ENCODE measurements at places on chromosomes 11 and 22. TPM values are rescaled to one million over a fixed set of nuclear protein-coding genes. Genes with fewer than 3 reads are reported as not detected.

The FAM83F gene
- total RNA-seq = under 0.01 TPM

The C1QTNF6 gene
- total RNA-seq = 0.45 TPM

The NAV2 gene
- 92.4 TPM for total RNA-seq

The LMO2 gene
- total RNA-seq = not detected

The FAM227A gene
- 39.1 TPM for total RNA-seq

The MICALL1 gene
- total RNA-seq = 112 TPM

The TBX1 gene
- not detected for total RNA-seq

The INPP5J gene
- total RNA-seq = 9.6 TPM

The THY1 gene
- 12.5 TPM for total RNA-seq

The OR10A2 gene
- not detected for total RNA-seq

The GRK3 gene
- total RNA-seq = 13.0 TPM

The MMP13 gene
- not detected for total RNA-seq

The MUC5B gene
- 5.8 TPM for total RNA-seq

The PISD gene
- total RNA-seq = 56.2 TPM

The TMEM138 gene
- 190 TPM for total RNA-seq

The RFPL1 gene
- not detected for total RNA-seq

The NXPE4 gene
- total RNA-seq = not detected

DNA sequence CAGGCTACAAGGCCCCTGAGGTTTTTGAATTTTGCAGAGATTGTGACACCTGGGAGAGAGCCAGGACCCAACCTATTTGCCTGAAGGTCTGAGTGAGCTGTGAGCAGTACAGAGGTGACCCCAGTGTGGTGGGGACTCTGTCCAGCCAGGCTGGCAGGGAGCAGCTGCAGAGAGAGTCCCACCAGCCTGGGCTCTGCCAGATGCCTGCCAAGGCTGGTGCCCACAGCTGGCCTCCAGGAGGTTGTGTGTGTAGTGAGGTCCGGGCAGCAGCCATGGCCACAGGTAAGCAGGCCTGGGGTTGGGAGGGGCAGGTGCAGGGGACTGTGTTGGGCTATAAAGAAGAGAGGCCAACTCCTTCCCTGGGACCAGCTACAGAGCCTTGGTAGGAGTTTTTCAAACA, 144.8 kb downstream of the CRYBB2 start:
- DNase-seq = no peak

DNA sequence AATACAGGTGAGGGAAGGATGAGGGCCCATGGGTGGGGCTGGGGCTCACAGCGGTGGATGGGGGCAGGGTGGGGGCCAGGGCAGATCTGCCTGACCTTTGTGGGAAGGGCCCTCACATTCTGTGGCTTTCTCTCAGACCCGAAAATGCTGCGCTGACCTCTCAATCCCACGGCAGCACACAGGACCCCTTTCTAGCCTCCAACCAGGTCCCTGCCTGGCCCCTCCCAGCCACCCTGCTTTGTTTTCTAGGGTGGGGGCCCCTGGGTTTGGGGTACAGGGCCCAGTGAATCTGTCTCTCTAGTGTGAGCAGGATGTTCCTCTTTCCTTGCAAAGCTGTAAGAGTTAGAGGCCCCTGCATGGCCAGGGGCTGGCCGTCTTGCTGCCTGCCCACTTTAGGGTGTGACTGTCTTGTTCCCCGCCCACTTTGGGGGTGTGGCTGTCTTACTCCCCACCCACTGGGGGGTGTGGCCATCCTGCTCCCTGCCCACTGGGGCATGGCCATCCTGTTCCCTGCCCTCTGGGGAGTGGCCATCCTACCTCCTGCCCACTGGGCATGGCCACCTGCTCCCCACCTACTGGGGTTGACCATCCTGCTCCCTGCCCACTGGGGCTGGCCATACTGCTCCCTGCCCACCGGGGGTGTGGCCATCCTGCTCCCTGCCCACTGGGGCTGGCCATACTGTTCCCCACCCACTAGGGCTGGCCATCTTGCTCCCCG, 11.5 kb downstream of the PARVG start:
- peak; percentile 26 for DNase-seq

GRCh38 chr22:28462041-28462440, 217.6 kb downstream of the TTC28 start:
- DNase-seq = no peak

DNA sequence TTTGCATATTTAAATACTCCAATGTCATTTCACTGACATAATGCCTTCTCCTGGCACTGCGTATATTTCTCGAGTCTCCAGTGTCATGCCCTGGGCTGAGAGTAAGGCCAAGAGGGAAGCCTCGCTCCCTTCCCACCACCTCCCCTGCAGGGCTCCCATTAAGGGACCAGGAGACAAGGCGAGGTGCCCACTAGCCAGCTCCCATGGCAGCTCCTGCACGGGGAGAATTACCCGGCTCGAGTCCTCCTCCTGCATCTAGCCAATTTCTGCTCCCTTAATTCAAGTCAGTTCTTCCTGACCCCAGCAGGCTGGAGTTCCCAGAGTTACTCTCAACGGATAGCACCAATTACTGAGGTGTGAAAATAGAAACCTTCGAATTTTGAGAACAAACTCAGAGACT, 31.9 kb downstream of the OPCML start:
- no peak for DNase-seq

- peak; percentile 92 for DNase-seq
Measured at GRCh38 chr22:43388420-43388851, 23.4 kb upstream of the MPPED1 start.

- no peak for DNase-seq
Measured at GRCh38 chr22:21902296-21903087, 35.0 kb upstream of the MAPK1 start.

DNA sequence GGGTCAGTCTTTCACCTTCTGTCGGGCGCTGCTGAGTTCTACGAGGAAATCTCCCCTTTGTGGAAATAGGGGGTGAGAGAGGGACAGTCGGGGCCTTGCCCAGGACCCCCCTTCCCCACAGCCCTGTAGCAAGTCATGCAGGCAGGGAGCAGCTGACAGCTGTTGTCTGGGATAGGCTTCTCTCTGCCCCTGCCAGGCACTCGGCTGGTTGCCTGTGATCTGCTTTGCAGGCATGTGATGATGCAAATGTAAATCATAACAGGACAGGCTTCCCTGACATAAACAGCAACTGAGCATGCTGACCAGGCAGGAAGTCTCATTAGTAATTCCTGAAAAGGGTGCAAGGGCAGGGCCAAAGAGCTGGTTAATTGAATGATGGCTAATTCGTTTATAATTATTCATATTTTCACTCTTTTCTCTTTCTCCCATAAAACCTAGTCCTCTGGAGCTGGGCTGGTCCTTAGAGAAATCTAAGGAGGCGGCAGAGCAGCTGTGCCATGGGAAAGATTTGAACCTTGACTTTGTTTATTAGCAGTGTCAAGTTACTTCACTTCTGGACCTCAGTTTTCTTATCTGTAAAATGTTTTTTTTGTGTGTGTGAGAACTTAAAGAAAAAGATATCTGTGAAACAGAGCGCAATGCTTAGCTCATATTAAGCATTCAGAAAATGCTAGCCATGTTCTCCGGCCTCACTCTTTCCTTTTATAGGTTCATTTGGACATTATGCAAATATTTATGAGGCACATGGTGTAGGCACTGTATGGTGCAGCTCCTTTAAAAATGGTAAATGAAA, 129.7 kb downstream of the LDLRAD3 start:
- peak; percentile 78 for DNase-seq

- peak; percentile 70 for DNase-seq
Measured at GRCh38 chr11:2940147-2940920, 11.1 kb upstream of the PHLDA2 start.

DNA sequence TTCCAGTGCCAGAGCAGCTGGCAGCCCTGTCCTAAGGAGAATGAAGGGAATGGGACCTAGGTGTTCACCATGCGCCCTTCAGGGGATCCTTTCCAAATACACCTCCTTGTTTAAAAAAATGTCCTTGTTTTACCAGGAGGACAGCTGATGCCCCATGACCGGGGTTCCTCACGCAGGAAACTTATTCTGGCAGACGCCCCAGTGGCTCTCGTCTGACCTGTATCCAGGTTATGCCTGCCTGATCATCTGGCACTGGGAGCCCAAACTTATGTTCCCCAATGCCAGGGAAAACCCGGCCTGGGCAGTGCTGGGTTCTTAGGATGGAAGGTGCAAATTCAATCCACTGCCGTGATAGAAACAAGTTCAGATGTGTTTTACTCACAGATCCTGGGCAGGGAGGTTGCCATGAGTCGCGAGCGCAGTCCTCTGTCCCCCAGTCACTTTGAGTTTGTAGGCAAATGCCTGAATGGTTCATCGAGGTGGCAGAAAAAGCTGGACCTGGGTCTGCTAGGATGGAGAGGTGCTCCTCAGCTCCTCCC, 31.5 kb downstream of the MOV10L1 start:
- no peak for DNase-seq

GRCh38 chr11:46036009-46036408, 85.2 kb downstream of the PHF21A start:
- no peak for DNase-seq

DNA sequence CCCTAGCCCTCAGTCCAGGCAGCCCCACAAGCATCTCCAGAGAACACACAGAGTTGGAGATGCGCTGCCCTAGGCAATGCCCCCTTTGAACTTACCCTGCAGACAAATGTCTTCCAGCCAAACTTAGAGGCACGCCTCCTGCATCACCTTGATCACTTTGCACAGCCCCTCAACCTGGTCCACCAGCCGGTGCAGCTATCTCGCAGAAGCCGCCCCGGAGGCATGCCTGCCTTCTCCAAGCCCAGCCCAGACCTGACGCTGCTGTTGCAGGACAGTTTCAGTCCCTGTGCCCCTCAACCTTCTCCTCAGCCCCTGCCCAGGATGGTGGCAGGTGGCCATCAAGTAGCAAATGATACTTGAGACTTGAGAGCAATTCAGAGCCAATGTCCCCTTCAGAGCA, 16.7 kb upstream of the POU2AF1 start:
- no peak for DNase-seq

DNA sequence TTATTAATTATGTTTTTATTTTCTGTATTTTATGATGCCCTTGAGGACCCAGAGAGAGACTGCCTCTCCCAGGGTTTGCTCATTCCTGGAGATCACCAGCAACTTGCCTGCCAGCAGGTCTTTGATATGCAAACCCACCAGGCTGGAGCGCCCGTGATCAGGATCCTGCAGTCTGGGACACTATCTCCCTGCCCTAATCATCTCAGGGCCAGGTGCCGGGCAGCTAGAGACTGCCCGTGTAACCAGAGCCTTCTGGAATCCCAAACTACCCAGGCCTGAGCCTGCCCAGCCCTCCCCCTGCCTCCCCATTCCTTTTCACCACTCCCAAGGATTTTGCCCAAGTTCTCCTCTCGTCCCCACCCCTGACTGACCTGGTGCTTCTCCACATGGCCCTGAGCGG, 52.2 kb upstream of the B3GAT1 start:
- DNase-seq = no peak

DNA sequence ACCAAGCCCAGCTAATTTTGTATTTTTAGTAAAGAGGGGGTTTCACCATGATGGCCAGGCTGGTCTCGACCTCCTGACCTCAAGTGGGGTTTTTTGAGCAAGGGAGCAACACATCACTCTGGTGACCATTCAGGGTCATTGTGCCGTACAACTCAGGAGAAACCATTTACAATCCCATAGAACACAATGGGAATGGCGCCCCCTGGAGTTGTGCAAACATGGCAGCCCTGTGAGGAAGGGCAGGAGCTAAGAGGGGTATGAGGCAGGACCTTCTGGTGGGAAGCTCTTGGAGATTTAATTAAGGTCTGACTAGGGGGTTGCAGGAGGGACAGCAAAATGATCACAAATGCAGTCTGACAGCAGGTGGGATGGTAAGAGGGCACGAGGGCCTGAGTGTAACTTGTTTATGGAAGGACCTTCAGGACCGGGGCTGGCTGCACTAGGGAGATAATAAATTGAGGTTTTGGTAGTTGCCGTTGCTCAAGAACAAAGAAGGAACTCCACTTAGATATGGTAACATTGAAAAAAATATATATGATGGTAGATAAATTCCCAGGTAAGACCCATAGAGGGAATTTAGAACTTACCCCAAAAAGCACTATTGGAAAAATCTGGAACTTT, 9.1 kb upstream of the CSF2RB start:
- DNase-seq = no peak

DNA sequence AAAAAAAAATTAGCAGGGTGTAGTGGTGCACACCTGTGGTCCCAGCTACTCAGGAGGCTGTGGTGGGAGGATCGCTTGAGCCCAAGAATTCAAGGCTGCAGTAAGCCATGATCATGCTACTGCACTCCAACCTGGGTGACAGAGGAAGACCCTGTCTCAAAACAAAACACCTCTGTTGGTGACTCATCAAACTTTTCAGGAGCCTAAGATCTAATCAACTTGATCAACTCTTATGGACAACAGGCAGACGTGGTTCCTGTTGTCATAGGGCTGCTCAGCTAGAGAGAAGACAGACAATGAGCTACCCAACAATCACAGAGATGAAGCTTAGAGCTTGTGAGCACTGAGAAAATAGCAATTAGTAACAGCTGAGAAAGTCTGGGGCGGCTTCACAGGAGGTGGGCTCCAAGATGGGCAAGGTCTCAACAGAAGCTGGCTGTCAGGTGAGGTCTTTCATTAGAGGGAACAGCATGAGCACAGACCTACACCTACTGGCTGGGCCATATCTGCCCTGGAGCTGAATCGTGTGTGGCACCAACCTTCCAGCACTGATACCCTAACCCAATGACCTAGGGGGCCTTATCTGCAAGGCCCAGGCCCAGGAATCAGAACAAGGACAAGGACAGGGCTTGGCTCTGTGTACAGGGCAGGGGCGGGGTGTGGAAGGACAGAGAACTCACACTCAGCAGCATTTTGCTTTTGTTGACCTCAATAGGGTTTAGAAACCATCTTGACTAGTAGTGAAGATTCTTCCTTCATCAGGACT, 7.2 kb upstream of the UCP3 start:
- DNase-seq = no peak

DNA sequence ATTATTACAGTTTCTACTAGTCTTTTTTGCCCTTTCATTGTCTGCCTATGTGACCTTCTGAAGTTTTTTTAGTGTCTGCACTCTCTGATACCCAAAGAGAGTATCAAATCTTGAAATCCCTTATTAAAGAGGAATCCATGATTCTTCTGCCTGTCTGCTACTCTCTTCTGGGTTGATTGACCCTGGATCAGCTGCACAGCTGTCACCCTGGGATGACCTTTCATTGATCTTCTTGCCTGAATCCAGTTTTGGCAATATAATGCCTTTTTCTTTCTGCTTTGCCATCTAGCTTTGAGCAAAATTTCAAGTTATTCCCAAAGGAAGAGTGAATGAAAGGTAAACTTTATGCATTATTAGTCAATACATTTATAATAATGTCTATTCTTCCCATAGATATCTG, 32.6 kb downstream of the NCAM1 start:
- DNase-seq = no peak

DNA sequence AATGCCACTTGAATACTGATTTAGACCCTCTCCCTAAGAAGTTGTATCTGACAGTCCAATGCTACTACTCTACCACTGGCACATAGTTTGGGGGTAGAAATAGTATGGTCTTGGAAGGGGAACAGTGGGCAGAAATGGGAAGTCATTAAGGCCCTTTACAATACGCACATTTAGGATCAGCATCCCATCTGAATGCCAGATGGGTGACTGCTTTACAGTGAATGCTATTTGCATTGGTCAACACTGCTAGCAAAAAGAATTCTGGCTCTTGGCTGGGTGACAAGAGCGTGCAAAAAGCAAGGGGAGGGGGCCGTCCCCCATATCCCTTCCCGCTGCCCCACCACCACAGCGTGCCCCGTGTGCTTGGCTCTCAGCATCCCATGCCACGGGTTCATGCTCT, 104.7 kb upstream of the BID start:
- no peak for DNase-seq
